Eye (tissue), 1 donor: ENCODE measurements at places on chromosomes 6 and 20.

GRCh38 chr20:14897608-14898007 is 560.2 kb upstream of the FLRT3 start:
- no peak for DNase-seq

DNA sequence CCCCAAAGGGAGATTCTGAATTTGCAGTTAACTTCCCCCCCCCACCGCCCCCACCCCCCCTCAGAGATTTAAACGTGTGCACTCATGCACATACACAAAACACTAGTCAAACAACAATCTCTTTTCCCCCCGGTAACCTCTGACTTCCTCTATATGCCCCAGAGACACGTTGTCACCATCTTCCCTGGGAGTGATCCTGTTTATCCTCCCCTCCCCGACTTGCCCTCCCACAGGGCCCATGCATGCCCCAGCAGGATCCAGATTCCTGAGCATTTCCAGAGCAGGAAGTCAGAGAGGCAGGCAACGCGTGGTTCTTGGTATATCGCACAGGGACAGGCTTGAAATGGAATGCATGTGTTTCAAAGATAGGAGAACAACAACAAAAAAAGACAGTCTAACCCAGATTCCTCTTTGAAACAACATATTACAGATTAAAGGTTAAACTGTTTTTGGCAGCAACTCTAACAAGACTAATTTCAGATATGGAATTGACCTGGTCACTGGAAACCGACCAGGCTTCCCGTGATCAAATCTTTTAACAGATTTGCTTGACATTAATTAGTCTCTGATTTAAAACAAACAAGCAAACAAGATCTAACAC is 1.3 kb downstream of the BLCAP start:
- peak; percentile 66 for DNase-seq

DNA sequence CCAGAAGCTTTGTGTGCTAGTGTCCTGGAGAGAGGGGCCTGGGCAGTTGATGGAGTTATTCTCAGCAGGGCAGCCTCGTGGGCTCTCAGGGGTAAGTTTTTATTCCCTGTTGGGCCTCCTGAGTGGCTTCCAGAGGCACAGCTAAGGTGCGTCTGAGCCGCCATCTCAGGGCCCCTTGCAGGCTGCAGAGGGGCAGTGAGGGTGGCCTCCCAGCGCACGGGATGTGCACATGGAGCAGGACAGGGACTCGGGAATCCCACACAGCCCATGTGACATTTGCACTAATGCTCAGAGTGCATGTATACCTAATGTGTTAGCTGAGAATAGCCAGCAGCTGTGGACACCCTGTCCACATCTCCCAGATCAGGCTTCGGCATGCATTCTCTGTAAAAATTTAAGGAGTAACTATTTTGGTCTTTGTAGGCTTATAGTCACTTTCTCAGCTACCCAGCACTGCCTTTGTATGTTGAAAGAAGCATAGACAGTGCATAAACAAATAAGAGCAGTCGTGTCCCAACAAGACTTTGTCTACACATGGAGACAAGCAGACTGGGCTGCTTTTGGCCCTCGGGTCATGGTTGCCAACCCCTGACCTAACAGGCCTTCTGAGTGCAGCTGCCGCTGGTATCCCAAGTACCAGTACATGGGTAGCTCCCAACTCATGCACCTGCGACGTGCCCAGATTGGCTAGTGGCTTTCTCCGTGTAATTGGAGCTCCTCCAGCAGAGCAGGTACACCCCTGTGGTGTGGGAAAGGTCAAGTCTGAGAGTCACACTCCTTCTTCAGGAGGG is 18.6 kb upstream of the CST9L start:
- DNase-seq: no peak

DNA sequence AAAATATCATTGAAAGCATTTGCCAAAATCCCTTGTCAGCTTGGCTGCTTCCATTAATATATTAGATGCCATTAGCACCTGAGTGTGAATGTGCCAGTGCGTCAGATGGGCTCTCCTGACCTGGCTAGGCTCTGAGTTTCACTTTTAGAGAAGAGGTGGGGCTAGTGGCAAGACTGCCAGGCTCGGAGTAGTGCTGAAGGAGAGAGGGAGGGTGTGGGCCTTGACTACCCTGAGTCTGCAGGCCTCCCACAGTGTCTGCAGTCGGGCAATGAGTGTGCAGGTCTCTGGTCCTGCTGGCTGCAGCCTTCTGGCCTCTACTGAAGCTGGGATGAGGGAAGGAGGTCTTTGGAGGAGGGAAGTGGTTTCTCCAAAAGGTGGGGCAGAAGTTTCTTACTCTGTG is 34.6 kb upstream of the PNPLA1 start:
- DNase-seq: no peak

DNA sequence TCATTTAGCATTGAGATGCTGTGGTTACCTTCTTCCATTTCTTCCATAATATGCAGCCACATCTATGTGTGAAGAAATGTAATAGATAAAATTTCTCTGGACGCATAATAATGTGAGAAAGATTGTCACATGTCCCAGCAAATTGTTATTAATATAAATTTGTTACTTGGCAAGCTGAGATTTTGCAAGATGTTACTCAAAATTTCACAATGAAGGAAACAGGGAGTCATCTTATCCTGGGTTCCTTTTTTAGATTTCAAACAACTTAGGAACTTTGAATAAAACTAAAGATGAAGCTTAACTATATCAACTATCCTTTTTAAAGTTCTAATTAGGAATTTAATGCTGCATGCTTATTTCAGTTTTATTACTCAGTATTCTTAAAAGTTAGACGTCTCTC is 3.6 kb downstream of the ESR1 start:
- no peak for DNase-seq

- peak; percentile 88 for DNase-seq
These were observed 26.7 kb downstream of the SERPINB9 start for GRCh38 chr6:2876210-2877056.

DNA sequence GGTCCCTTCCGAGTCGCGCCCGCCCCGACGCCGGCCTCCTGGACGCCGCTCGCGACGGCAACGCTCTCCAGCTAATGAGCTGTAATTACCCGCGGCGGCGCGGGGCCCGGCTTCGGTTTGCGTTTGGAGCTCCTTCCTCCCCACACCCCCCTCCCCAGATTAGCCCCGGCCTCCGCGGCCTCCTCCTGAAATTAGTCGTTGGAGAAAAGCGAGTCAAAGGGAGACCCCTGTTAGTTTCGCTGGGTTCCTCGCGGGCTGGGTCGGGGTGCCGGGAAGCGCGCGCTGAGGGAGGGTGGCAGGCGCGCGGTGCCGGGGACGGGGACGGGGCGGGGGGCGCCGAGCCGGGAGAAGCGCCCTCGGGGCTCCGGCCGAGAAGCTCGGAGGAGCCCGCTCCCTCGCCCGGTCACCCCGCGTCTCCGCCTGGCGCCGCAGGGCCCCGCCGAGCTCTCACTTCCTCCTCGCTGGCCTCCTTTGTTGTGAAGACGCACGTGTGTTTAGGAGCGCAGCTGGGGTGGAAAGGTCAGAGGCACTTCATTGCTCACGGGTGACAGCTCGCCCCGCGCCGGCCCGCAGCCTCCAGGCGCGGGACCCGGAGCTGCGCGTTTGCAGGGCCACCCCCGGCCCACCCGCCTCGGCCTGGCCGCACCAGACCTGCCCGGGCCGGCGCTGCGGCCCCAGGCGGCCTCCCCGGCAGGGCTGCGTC is 4.9 kb downstream of the FOXC1 start:
- DNase-seq: peak; percentile 72

- no peak for DNase-seq
These were observed 37.5 kb downstream of the SOD2 start for GRCh38 chr6:159655409-159655988.

DNA sequence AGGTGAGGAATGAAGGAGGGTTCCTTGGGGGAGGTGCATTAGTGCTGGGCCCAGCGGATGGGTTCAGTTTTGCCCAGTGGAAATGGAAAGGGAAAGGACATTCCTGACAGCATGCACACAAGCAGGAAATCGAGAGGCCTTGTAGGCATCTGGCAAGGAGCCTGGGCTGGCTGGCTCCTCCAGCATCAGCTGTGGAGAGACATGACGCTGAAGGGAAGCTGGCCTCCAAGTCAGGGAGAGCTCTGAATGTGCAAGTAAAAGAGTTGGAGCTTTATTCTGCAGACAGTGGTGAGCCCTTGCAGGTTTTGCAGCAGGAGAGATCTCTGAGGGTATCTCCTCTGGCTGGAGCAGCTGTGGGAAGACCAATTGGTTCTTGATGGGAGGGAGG is 154.3 kb downstream of the MRPL14 start:
- DNase-seq: peak; percentile 65

- no peak for DNase-seq
These were observed 75.5 kb downstream of the ZDHHC14 start for GRCh38 chr6:157456524-157456829.

- DNase-seq: peak; percentile 11
These were observed 105.8 kb downstream of the EPM2A start for GRCh38 chr6:145629478-145629877.

DNA sequence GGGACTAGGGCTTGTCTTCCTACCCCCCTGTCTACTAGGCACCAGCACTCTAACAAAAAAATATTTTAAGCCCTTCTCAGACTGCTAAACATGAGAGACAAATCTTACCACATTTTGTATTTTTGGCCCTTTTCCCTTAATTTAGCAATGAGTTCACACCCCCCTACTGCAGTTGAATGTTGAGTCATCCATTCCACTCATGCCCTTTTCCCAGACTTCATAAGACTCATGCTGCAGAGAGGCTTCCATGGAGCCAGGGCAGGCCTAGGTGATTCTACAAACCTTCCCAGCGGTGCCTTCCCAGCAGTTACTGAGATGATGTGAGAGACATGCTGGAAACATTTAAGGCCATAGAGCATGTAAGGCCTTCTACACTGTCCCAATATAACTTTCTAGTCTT is 53.9 kb downstream of the PXDC1 start:
- no peak for DNase-seq

GRCh38 chr6:129368076-129368475 is 341.9 kb downstream of the ARHGAP18 start:
- DNase-seq: no peak

GRCh38 chr20:3237958-3238615 is 903 bp downstream of the SLC4A11 start:
- DNase-seq: peak; percentile 38

DNA sequence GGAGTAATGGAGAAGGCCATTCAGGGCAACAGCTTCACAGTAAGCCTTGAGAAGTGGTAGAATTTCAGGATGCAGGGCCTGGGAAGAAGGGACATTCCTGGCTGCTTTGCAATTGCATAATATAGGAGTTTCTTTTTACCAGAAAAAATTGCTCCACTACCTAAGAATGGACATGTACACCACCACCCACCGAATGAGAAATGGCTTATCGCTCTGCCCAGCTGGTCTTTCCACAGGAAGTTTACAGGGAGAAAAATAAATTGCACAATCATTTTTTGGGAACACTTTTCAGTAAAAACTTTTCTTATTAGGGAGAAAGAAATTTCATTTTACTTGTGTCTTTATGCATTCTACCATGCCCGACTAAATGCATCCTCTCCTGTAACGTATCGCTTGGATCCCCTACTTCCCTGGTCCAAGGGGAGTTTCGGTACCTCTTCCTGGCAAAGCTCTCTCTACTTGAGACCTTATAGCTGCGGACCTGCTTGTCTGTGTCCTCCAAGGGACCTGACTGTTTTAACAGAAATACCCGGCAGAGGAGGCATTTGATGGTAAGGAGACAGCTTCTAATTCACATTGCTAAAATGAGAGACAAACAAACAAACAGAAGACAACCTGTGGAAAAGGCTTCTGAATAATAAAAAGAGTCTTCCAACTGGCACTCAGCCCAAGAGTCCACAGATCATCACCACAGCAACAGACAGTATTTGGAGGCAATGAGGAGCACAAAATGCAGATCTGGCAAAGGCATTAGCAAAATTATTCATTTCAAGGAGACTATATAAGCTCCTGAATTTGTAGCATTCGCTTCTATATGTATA is 54.2 kb downstream of the MAP3K5 start:
- DNase-seq: no peak

- DNase-seq: peak; percentile 60
These were observed 732 bp downstream of the HRH3 start for GRCh38 chr20:62219101-62219991.

GRCh38 chr6:165713845-165714466 is 50.9 kb upstream of the PDE10A start:
- DNase-seq: no peak

DNA sequence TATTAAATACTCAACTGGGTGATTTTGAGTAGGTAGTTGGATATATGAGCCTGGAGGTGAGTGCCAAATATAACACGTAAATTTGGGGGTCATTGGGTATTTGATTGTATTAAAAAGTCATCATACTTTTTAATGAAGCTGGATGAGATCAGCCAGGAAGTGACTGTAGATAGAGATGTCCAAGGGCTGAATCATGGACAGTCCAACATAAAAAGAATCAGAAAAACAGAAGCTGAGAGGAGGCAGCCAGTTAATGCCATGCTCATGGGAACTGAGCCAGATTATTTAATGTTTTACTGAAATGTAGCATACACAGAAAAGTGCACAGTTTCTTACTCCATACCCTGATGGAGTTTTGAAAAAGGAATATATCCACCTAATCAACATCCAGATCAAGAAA is 435.5 kb upstream of the PLCB4 start:
- DNase-seq: no peak

GRCh38 chr20:58692579-58693225 is at the start of gene NPEPL1:
NPEPL1 (plus strand) TSS chr20:58692800; CDS start chr20:58692901, 101 bp downstream.
- DNase-seq: peak; percentile 78

DNA sequence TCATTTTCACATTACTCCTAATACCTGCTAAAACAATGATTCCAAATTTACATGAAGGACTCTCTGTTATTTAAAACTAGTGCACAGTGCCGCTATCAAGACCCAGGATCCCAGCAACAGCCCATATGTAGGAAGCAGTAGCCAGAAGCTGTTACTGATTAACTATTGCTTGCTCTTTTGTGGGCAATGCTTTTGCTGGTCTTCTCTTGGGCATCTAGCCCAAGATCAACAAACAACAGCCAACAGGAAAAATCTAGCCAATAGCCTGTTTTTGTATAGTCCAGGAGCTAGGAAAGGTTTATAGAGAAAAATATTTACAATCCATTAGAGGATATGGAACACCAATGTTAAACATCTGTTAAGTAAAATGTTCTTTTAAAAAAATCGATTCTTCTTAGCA is 22.1 kb upstream of the TENT5A start:
- DNase-seq: no peak

- peak; percentile 81 for DNase-seq
These were observed 719 bp upstream of the EDN1 start for GRCh38 chr6:12289365-12289919.

DNA sequence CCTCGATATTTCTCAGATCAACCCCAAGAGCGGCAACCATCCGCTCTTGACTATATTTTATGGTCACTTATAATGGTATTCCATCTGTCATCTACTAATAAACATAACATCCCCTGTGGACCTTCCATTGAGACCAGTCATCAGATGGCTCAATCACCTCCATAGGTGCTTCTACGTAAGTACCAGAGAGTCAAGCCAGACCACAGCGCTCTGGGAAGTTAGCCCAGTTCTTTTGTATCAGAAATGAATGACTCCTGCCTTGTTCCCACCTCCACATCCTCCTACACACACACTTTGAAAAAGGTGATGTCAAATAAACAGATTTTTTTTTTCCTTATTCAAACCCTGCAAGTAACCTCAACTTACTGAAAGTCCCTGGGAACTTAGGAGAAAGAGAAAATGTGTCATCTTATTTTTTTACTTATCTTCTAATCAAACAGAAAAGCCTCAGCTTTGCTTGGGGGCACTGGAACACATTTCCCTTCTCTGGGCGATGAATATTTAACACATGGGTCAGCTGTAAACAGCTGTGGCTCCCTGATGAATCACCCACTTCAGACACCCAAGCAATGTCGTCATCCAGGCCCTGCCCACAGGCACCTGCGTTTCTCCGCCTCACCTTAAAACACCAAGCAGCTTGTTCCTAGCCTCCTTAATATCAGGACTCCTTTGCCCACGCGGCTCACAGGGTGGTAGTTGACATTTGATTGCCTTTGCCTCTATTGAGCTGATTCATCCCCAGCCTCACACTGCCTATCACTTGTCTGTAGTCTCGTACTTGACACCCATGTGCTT is 121.4 kb upstream of the LY86 start:
- no peak for DNase-seq
